ENCODE measurements at places on chromosomes 12 and 14.
A peak's percentile ranks its signal among the peaks of the same experiment; 100 is the strongest.

GRCh38 chr12:41564816-41565215 lies 376.7 kb downstream of the PDZRN4 start:
- DNase-seq = no peak

DNA sequence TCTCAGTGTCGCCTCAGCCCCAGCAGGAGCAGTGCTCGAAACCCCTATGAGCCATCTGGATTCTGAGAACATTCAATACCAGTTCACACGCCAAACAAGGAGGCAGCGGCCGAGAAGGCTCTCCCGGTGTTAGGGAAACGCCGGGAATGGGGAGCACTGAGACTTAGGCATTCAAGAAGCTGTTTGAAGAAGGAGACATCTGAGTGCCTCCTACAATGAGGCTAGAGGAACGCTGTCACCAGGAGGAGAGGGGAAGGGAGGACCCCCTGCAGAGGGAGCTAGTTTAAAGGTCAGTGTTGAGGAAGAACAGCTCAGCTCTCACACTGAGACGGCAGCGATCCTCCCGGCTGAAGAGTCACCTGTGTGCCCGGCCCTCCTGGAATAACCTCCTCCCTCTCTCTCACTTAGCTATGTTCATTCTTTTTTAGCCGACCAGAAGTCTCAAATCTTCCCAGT lies 69.9 kb downstream of the SERPINA3 start:
- no peak for DNase-seq

- peak; percentile 74 for DNase-seq
Measured at GRCh38 chr12:45257185-45257930, 41.5 kb downstream of the ANO6 start.

DNA sequence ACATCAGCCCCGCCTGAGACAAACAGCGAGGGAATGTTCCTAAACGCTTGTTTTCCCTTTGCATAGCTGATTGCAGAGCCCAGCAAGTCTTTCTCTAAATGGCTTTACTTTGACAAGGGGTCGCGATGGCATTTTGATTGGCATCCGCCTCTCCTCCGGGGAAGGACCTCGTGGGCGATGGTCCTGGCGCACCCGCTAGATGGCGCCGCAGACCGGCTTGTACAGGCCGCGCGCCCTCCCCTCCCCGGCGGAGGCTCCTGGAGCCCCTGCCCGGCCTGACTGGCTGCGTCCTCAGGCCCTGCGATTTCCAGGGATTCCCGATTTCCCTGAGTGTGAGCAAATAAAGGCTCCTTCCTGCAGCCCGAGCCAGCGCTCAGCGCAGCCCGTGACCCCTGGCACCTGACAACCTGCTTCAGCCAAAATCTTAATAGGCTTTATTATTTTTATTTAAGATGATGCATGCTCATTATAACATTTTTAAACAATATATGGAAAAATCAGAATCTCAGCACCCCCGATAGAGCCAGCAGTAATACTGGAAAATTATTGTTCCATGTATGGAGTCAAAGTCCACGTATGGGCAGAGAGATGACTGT lies 468.3 kb downstream of the AACS start:
- peak; percentile 59 for DNase-seq

- DNase-seq = no peak
Measured at GRCh38 chr14:63405715-63406114, 87.0 kb upstream of the GPHB5 start.

DNA sequence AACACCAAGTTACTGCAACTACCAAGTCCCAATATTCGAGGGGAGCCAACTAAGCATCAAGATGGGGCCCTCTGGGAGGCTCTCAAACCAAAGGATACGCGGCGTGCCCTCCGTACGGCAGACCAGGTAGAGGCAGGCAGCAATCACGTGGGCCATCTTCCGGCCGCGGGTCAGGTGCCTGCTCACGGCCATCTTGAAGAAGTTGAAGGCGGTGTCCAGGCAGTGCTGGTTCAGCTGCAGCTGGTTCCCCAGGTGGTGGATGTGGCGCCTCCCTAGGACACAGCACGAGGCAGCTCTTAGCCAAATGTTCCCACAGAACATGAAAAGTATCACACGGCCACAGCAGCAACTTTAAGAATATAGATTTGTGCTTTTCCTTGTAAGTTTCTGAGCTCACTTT lies 24.3 kb downstream of the BTBD6 start:
- DNase-seq = no peak

GRCh38 chr14:53161758-53162435 lies 8.8 kb upstream of the DDHD1 start:
- DNase-seq = peak; percentile 88

DNA sequence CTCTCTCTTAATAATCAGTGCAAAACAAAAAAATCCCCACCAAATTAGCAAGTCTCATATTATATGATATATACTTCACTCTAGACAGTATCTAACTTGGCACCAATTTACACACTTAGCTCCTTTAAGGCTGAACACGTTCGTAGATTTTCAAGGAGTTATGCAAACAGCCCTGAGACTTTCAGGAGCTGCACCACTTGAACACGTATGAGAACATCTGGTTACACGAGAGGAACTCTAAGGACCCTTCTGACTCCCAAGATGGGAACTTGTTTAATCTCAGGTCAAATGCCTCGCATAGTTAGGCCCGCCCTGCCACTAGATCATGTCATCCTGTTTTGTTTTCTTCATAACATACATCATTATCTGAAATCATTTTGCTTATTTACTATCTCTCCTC lies 10.0 kb downstream of the SPRING1 start:
- DNase-seq = no peak

DNA sequence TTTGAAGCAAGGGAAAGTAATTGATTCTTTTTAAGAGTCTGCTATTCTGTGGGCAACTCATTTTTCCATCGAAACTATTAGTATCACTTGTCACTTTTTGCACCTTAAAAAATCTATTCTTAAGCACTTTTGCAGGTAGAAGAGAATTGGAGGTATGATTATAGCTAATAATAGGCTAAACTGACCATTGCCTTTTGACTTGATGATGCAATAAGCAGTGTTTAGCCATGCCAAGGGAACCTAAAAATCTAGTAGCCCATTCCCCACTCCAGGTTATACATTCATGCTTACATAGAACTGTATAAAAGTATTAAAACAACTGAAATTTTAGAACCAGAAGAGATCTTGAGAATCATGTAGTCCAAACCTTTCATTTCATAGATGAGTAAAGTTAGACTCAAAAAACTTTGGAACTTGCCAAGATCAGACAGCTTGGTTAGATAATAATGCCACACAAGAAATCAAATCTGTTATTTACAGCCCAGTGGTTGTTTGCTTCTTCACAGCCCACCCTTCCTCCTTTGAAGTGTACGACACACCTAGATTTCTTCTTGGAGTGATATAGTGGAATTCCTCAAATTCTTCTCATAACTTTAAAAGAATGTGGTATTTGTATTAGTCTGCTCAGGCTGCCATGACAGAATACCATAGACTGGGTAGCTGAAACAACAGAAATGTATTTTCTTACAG lies 21.7 kb upstream of the GARIN2 start:
- no peak for DNase-seq

DNA sequence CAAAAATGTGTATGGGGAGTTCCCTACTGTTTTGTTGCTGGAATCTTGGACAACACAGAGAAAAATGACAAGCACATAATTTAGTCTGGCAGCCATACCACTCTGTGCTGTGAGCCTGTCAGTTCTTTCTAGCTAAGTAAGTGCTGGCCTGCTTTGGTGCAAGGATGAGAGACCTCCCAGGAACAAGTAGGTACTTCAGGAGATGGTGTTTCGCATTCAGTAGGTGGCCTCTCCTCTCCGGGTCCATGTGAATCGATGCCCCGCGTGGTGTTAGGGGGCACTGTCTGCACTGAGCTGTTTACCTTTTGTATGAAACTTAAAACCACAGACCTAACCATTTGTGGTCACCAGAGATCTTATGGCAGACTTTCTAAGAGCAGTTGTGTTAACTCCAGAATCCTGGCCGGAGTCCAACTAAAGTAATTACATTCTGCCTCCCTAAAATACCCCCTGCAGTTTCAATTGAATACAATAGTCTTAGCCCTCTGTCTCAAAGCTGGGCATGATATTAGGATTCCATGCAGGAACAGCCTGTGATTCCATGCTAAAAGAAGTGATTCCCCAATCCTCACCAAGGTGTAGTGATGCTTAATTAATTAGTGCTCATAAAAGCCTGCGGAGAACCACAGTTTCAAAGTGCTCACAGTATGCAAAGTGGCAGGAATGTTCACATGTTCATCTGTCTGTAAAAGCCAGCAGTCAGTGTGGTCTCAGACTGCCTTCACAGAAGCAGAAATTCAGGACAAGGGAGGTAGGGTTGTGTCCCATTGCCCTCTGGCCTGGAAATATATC lies 64.2 kb downstream of the LLPH start:
- DNase-seq = no peak

DNA sequence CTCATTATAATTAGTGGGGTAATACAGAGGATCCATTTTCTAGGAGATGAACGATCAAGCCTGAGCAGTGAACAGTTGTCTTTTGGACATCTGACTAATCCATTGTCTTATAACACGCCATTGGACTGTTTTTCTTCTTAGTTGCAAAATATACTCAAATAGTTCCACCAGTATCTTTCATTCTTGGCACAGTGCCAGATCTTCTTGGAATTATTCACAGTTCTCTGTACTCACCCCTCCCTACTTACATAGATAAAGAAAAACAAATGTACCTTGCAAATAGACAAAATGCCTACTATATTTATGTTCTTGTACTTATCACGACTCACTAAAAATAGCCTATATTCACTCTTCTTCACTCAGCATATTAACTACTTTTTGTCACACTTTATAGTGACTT lies 3.8 kb downstream of the CBLN3 start:
- DNase-seq = peak; percentile 57

DNA sequence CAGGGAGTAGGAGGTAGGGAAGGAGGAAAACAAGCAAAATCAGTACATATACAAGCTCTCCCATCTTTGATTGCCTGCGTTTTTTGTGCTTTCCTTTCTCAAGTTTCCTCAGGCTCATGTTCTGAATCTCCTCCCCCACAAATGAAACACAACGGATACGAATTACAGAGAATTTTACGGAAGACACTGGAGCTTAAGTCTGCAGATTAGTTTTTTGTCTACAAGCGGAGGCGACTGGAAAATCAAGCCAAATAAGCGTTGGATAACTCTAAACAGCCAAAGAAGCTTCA lies 612 bp downstream of the WBP11 start:
- DNase-seq = no peak

DNA sequence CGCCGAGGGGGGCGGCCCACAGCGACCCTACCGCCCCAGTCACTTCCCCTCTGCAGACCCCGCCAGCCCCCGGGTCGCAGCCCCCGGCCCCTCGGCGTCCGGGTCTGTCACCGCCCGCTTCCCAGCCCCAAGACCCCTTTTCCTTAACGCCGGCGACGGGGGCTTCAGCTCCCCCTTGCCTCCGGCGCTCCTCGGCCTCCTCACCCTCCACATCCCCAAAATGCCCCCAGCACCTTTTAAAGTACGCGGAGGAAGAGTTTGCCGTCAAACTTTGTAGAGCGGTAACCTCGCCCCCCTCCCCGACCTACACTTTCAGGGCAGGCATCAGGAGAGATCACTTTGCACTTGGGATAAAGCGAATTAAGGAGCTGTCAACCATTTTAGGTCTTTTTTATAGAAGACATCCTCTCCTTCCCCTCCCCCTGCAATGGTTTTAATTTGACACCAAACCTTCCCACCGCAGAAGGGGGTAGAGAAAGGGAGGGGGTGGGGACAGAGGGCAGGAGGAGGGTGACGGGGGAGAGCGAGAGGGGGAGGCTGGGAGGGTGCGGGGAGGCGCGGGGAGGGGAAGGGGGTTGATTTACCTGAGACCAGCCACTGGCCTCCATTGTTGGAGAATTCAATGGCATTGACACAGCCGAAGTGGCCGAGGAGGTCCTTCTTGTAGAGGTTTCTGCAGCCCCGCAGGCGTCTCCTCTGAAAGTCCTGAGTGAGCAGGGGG lies 578 bp downstream of the DCAF5 start:
- DNase-seq = peak; percentile 24

DNA sequence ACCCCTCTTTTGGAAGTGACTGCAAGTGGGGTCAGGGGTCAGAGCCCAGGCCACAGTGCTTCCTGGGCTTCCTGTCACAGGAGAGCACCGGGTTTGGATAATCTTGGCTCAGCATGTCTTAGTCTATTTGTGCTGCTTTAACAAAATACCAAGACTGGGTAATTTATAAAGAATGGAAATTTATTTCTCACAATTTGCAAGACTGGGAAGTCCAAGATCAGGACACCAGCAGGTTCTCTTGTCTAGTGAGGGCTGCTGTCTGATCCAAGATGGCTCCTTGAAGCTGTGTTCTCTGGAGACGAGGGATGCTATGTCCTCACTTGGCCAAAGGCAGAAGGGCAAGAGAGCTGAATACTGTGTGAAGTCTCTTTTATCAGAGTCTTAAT lies 74.1 kb downstream of the RIN3 start:
- peak; percentile 55 for DNase-seq

GRCh38 chr12:3033539-3033867 lies 43.7 kb upstream of the TSPAN9 start:
- no peak for DNase-seq

DNA sequence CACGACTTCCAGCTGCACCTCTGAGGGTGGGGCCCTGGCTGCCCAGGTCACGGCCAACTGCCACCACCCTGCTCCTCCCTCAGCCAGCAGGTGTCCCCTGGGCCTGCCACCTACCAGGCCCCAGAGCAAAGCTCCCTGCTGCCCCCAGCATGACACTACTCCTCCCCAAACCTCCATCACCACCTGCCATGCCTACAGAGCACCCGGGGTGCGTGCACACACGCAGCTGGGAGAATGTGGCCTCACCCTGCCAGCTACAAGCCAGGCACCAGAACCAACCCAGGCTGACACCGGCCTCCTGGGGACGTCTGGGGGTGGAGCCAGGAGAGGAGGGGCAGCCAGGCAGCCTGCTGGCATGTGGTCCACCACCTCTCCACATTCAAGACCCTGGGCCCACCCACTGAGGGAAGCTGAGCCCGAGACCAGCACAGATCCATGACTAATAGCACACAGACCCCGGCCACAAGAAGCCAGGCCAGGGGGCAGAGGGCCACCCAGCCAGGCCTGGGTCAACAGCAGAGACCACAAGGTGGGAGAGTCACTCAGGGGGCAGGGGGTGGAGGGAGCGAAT lies 3.4 kb downstream of the JAG2 start:
- DNase-seq = no peak

GRCh38 chr14:57057803-57058202 lies 210.9 kb downstream of the EXOC5 start:
- DNase-seq = no peak

DNA sequence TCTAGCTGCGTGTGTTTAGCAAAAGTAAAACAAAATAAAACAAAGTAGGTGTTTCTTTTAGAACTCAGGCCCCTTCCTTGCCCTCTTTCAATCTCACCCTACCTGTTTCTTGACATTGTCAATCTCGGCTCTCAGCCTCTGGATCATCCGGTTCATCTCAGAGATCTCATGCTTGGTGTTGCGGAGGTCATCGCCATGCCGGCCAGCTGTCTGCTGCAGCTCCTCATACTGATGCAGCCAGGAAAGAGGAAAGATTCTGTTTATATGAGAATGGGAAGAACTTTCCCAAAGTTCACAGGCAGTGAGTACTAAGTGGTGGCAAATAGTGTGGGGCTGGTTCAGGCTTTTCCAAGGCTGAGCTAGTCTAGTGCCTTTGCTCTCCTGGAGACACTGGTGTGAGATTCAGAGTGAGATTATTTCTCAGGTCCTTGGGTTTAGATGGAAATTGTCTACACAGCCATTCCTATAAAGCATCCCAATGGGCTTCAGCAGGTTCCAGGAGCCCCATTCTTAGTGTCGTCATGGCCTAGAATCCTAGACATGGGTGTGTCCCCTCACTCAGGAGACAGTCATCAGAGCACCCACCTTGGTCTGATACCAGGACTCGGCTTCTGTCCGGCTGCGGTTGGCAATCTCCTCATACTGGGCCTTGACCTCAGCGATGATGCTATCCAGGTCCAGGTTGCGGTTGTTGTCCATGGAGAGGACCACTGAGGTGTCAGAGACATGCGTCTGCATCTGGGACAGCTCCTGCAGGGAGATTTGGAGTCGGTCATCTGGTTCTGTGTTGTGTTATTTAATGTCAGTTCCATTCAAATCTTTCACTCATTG lies 3.0 kb downstream of the KRT5 start:
- no peak for DNase-seq
